Activated naive CD4-positive, alpha-beta T cell (primary cell): ENCODE measurements at places on chromosomes 6 and 20.

DNA sequence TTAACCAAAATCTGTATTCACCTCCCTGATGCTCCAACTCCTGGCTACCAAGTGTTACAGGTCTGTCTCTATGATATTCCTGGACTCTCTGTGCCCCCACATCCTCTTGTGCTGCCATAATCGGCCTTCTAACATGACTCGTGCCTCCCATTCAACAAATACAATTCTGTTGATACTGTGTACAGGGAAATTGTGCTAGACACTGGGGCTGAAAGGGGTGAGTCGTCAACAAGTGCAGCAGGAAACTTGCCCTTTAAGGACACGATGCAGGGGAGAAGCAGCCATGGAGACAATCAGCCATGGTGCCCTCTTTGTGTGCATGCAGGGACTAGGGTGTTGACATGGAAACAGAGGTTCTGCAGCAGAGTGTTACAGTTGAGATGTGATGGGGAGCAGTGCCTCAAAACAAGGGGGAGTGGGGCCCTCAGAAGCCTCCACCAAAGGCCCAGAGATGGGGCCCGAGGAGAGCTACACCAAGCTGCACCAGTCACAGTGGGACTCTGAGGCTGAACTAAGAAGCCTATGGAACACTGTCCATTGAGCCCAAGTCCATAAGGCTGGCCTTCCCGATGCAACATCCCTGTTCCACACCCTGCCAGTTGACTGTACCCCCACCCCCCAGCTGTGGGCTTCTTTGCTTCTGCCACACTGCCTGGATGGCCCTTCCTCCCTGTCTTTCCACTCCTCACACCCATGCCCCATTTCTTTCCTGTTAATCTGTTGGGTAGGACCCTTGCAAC is 3.1 kb downstream of the PCED1A start:
- no peak for DNase-seq

- no peak for DNase-seq
Observed at GRCh38 chr20:36830791-36831691, 44.9 kb upstream of the TLDC2 start.

- DNase-seq, result no peak
Observed at GRCh38 chr20:9203081-9203447, 134.2 kb downstream of the PLCB4 start.

GRCh38 chr6:35725081-35725708 is 11.6 kb upstream of the ARMC12 start:
- DNase-seq, result no peak
